ENCODE measurements at places on chromosomes 1 and 21.

DNA sequence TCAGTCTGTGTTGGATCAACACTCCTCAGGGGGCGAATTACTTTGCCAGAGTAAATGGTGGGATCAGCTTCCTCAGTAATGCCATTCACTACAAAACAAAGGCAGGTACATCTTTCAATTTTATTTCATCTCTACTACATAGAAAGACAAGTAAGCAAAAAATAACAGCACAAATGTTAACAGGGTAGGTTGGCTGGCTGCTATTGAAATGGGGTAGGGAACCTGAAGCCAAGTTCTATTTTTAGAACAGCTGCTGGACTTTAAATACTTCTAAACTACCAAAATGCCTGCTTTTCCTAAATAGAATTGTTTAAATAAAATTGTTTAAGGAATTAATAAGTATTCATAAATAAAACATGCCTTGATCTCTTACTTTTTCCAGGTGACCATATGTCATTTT, 7.3 kb upstream of the NRAS start:
- DNase-seq: no peak

DNA sequence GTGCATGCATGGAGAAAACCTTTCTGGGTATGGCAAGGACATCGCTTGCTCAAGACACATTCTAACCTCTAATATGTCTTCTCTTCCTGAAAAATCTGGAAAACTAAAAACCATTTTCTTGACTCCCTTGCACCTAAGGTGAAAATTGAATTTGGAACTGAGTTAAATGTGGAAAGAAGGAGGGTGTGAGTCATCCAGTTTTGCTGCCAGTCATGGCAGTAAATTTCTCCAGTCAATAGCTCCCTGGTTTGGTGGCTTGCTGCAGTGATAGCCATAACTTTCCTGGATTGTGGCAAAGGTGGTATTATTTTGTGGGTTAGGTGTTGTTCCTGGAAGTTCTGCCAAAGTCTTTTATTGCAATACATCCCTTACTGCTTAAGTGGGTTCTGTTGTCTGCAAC, 2.5 kb downstream of the ZCCHC17 start:
- DNase-seq: no peak

- DNase-seq: no peak
Observed at GRCh38 chr21:39529026-39529425, 77.3 kb downstream of the SH3BGR start.

DNA sequence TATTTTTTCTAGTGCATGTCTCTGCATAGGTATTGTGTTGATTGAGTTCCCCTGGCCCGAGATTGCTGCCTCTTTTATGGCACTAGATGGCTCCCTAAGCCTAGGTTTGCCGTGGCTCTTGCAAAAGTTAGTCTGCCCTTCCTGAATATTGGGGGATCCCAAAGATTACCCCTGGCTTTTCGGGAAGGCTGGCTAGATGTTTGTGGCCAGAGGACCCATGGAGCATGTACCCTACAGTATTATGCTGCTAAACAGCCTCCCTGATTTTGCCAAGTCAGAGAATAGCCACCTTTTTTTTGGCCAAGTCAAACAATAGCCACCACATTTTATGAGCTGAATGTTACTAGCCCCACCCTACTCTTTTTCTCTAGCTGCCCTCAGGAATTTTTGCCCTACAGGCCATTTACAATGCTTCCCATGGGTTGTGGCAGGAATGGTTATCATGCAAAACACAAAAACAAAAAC, 343.2 kb downstream of the OLFM3 start:
- DNase-seq: no peak

DNA sequence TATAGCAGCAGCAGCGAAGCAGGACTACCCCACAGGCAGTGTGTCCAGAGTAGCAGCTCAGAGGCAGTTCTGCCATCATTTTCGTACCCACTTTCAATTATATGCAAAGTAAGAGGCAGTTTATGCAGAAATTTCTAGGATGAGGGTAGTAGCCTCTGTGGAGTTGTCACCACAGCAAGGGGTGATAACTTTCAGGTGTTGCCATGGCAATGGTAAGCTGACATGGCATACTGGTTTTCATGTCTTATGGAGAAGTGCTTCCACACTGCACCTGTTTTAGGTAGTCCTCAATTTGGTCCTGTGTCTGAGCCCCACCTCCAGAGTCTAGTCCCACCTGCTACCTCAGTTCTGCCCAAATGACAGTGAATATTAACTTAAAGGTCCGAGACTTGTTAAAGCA, 133.3 kb upstream of the SYT6 start:
- no peak for DNase-seq

DNA sequence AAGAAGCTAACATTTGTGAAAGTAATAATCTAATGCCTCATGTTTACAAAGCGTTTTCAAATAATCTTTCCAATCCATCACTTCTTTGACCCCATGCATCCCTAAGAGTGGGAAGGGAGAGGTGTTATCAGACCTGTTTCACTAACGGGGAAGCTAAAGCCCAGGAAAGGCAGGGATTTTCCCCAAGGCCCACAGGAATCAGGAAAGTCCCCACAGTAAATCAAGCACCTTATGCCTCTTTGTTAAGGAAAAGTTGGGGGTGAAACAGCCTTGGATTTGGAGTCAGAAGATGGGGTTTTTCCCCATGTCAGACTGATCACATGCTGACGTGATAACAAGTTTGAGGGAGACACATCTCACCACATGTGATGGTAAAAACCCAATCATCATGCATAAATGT, 20.0 kb upstream of the ANGPTL7 start:
- DNase-seq: no peak

GRCh38 chr21:43370888-43371570, 55.9 kb downstream of the SIK1 start:
- DNase-seq: no peak
